Tibial nerve (tissue), 4 donors: ENCODE measurements at places on chromosomes 2 and 18. TPM values are rescaled to one million over a fixed set of nuclear protein-coding genes. Genes with fewer than 3 reads are reported as not detected.
A peak's percentile ranks its signal among the peaks of the same experiment; 100 is the strongest.

Gene POTEC
- not detected for total RNA-seq

- DNase-seq = no peak
Measured at GRCh38 chr2:232488097-232488711, 570 bp upstream of the ECEL1 start.

Gene SP140L
- 24.3 TPM for total RNA-seq

DNA sequence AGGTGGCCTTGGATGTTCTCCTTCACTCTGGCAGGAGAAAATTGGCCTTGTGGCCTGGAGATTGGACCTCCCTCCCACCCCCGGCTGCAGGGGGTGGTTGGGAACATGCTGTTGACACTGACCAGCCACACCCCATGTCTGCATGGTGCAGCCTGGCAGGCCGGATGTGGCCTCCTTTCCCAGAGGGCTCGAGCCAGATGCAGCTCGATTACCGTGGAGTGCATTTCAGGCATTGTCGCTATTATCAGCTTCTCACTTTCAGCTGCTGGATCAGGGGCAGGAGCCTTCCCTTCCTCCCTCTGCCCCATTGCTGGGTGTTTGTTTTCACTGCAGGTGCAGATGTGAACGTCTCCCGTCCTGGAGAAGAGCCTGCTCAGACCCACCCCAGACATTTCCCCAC lies 211.0 kb upstream of the SIX2 start:
- no peak for DNase-seq

Gene CNGA3
- total RNA-seq = 1.3 TPM

Gene LCT
- total RNA-seq = under 0.01 TPM

DNA sequence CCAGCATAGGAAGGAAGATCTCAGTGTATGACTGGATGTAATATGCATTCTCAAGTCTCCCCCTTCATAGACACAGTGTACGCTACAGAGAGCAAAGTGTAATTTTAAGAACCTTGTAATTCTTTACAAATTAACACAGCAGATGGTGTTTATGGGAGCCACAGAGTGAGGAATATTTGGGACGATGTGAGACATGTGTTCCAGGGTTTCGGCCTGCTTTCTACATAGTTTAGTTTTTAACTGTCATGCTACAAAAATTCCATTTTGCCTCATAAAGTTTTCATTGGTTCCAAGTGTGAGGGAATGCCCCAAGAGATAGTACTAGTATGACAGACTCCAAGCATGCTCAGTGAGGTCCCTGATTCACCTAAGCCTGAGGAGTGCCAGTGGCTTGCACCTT lies 76.2 kb upstream of the LRRTM1 start:
- no peak for DNase-seq

- DNase-seq = no peak
Measured at GRCh38 chr2:230254152-230254881, 28.8 kb downstream of the SP140 start.

- DNase-seq = no peak
Measured at GRCh38 chr18:49030692-49031443, 80.1 kb upstream of the SMAD7 start.

DNA sequence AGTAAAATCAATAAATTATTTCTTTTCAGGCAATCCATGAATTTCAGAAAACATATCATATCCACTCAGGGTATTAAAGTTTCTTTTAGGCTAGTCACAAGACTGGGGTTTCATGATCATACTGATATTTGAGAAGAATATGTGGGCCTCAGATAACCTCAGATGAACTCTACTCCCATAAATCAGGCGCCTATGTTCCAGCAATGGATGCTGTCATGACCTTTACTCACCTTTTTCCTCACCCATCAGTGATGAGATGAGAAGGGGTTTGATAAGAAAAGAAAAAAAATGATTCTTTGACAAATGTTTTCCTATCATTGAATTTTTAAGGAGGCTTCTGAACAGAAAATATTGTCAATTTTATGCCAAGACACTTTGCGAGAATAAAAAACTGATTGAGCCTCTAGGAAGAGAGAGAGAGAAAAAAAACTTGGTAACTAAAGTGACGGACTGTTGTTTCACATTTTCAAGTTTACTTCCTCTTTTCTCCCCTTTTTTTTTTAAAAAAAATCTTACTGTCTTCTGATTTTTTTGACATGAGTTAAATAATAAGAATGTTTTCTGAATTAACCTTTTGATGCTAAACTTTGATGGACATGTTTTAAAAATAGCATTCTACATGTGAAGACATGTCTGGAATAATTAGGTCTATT lies 309.1 kb upstream of the MAP2 start:
- no peak for DNase-seq

Gene SATB2
- 13.8 TPM for total RNA-seq

DNA sequence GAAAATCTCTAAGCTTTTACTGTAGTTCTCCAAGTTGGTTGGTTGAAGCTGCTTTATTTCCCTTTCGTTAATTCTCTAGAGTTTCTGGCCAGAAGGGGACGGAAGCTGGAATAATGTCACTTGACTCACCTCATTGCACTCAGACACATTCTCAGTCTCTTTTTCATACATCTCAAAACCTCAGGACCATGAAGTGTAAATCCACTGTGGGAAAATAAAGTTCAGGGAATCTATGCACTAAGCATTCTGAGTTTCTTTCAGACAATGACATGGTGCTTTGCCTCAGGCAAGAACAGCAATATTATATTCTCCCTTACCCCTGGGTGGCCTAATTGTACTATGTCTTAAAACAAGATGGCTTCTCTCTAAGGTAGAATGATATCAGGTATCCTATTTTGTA lies 167.8 kb downstream of the PRPF40A start:
- DNase-seq = no peak

Gene EGR4
- total RNA-seq = not detected

DNA sequence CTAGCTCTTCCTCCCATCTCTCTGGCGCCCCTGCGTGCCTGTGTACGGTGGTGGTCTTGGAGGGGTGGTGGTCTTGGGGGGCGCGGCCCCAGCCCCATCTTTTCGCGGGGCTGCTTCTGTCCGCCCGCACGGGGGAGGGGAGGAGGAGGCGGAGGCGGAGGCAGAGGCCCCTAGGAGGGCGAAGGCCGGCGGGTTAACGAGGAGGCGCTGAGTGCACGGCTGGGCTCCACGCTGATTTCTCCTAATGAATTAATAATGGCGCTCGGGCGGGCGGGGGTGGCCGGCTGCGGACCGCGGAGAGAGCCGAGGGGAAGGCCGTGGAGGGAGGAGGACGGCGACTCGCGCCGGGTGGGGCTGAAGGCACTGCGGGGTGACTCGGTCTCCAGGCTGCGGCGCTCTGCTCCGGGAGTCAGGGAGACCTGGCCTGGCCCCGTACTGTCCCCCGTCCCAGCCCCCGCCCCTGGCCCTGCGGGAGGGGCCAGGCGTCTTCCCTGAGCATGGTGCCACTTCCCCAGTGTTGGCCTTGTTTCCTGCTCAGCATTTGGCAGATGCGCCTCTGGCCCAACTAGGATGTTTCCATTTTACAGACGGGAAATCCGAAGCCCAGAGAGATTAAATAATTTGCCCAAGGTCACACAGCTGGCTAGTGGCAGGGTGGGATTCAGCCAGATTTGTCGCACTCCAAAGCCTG lies 6.0 kb downstream of the GAREM2 start:
- DNase-seq = peak; percentile 19

- DNase-seq = no peak
Measured at GRCh38 chr2:152280780-152281179, 54.2 kb upstream of the FMNL2 start.

- no peak for DNase-seq
Measured at GRCh38 chr2:64344999-64345576, 108.9 kb upstream of the LGALSL start.

DNA sequence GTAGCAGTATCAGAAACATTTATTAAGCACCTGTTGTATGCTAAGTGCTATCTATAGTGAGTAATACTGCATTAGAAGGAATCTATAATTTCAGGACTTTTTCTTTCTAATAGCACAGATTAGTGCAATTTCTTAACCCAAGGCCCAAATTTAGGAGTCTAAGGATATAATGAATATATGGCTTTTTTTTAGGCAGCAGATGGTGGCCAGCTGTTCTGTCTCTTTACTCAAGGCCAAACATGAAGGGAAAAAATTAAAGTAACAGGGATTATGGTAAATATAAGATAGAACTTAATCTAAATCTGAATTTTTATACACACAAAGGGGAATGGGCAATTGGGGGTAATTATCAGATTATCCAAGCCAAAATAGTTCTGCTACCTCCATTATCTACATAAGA lies 230.6 kb upstream of the SP5 start:
- no peak for DNase-seq

- DNase-seq = no peak
Measured at GRCh38 chr2:52178845-52179244, 1146.9 kb upstream of the NRXN1 start.

DNA sequence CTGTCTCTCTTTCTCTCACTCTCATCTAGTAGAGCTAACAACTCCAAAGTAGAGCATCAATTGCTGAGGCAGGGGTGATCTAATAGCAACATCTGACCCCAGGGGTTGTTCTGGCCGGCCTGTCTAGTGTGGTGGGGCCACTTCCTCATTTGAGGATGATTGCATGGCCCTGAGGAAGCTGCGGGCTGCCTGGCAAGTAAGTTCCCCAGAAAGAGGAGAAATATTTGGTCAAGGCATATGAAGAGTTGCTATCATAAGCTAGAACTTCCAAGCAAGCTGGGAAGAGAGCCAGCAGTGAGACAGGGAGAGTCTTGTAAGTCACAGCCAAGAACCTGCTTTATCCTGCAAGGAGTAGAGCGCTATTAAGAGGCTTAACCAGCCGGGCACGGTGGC lies 50.8 kb upstream of the TMEM87B start:
- peak; percentile 17 for DNase-seq
